CD4-positive, alpha-beta T cell treated with Interleukin-15 for 1 hour (primary cell): ENCODE measurements at places on chromosomes 13 and 19.

DNA sequence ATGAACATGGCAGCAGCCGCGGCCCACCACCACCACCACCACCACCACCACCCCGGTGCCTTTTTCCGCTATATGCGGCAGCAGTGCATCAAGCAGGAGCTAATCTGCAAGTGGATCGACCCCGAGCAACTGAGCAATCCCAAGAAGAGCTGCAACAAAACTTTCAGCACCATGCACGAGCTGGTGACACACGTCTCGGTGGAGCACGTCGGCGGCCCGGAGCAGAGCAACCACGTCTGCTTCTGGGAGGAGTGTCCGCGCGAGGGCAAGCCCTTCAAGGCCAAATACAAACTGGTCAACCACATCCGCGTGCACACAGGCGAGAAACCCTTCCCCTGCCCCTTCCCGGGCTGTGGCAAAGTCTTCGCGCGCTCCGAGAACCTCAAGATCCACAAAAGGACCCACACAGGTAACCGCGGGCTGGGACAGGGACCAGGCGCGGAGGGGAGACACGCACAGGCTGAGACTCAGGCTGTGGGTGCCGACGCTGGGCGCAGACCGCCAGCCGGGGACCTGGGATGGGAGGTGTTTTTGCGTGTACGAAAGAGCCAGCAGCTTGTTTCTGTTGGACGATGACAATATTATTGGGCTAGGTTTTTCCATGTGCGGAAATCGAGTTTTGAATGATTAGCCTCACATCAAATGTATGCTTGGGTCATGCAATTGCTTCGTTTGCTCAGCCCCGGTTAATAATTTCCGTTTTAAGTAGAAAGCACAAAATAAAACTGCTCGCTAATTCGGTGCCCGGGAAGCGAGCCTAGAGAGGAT is 1.3 kb downstream of the ZIC2 start:
- DNase-seq = no peak

DNA sequence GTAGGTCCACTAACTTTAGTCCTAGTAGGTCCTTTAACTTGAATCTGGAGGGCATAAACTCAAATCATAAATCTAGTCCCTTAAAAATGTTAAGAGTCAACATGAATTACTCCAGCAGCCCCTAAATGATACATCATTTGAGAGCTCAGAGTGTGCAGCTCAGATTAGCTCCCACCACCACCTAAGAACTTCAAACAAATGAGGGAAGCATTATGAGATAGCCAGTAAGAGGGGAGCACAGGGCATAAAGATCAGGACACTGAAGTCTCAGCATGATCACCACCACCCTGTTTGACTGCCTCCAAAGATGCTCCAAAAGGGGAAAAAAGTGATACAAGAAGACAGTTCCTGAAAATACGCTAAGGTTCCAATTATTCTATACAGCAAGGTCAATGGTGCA is 5.7 kb downstream of the PROSER1 start:
- no peak for DNase-seq

DNA sequence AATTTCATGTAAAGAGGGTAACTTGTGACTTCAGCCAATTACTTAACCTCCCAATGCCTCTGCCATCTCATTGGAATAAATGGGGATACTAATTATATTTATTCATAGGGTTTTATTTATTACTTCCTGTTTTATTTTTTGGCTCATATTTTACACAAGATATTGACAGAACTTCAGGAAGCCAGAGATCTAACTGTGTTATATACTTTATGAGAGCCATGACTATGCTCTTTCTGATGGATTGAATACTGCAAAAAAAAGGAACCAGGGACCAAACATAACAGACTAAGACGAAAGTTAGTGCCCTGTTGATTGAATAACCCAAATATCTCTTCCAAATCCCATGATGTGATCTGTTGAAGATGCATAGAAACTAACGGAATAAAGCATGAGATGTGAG is 243.3 kb upstream of the STARD13 start:
- DNase-seq = no peak

DNA sequence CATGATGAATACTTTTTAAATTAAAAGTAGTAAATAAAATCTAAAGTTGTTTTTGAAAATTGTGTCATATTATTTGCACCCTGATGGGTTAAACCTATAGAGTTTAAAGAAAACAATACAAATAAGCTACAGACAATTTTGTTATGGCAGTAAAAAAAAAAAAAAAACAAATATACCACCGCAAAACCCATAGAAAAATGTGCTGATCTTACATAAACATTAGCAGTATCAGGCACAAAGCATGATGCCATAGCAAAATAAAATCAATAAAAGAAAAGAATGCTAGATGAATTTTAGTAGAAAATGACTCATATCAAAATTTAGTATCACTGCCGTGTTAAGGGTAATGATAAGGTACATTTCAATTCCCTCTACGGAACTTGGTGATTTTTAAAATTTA is 826.0 kb downstream of the SLITRK1 start:
- no peak for DNase-seq

DNA sequence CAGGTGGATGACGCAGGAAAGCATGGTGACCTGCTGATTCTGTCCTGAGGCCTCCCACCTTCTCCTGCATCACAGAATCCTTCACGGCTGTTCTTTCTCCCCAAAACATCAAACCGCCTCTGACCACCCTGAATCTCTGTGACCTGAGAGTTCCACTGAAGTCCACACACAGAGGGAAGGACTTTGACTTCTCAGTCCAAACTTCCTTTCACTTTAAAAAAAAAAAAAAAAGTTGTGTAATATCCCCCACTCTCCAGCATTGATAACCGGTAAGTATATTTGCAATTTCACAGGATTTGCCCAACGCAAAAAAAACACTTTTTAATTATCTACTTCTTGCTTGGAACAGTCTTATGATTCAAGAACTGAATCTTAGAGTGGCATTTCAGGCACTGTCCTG is 259.5 kb upstream of the IRS2 start:
- no peak for DNase-seq

- no peak for DNase-seq
Observed at GRCh38 chr19:16825312-16826052, 3.7 kb upstream of the SIN3B start.

DNA sequence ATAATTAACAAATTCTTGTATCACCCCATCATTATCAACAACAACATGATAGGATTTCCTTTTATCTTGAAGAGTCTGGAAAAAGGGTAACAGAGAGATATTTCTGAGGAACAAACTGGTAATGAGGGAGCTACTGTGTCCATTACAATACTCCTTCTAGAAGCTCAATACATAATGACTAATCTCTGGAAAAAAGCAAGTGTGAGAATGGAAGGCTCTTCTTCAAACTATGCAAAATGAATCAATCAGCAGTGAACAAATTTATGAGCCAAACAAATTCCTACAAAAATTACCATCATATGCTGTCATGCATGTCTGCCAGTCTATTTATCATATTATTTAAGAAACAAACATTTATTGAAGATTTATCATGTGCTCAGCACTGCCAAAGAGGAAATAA is 30.0 kb upstream of the USPL1 start:
- no peak for DNase-seq

DNA sequence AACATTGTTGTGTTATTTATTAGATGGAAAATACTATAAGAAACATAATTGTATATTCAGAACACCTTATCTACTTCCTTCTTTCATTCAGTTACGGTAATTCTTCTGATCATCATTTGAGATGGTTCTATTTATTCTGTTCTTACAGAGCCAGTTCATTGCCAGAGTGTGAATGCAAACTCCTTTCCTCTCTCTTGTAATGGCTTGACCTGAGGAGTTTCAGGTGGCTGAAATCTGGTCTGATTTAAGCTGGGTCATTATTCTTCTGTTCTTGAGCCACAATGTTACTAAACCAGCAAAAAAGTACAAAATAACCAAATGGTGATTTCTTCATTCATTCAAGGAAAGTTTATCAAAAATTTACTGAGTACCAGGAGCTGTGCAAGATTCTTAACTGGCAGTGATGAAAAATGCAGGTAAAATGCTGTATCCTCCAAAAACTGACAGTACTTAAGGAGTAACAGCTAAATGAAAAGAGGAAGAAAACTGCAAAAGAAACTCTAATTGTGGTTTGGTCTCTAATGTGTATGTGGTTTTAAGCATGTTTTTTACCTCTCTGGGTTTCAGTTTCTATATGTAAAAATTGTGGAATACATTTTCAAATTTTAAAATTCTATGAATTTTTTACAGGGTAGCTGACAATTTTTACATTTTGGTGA is 182.4 kb upstream of the UFM1 start:
- no peak for DNase-seq

GRCh38 chr19:752652-753517 is 2.0 kb downstream of the MISP start:
- peak; percentile 47 for DNase-seq

DNA sequence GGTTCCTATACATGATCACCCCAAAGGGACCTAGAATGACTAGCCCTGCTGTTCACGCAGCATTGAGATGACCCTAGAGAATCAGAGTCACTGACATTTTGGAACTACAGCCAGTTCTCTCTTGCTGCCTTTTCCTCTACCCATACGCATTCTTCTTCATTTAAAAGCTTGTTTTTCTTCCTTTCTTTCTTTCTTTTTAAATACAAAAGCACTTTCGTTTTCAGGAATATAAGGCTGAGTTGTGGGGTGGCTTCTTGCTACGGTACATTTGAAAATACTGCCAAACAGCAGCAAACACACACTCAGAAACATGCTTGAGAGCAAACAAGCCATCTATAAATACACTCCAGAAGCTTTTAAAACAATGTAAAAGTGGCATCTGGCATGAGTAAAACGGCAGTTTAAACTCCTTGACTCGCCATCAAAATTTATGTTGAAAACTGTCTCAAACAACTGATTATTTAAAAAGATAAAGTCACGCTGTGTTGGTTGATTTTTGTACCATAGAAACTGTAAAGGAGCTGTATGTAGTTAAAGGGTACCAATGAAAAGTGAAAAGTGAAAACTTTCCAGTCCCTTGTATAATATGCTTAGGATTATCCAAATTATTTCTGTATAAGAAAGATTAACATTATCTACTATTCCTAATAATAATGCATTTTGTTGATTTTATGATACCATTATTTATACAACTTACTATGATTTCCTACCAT is 95.6 kb downstream of the PCDH9 start:
- DNase-seq = no peak

- no peak for DNase-seq
Observed at GRCh38 chr13:50810998-50811397, 32.5 kb downstream of the DLEU7 start.

GRCh38 chr19:42096255-42096837 is 20.4 kb downstream of the ZNF574 start:
- no peak for DNase-seq

- DNase-seq = no peak
Observed at GRCh38 chr13:100724568-100724967, 50.0 kb upstream of the TMTC4 start.

DNA sequence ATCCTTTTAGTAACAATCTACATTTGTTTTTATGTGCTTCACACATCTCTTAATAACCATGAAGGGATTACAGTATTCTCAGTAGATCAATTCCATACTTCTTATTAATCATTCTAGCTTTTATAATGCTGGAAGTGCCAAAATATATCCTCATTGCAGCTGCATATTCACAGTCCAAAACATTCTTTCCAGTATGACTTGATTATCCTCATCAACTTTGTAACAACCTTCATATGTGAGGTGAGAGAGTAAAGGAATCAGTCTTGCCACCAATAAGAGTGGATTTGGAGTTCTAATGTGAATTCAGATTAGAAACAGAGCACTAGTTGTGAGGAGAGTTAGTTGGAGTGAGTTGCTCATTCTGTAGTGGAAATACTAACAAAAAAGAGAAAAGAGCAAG is 208.0 kb upstream of the SPRY2 start:
- no peak for DNase-seq

- no peak for DNase-seq
Observed at GRCh38 chr19:5700455-5701092, 10.5 kb downstream of the RPL36 start.

GRCh38 chr13:106425661-106426060 is 109.8 kb downstream of the EFNB2 start:
- no peak for DNase-seq

GRCh38 chr13:113407531-113408393 is 43.8 kb upstream of the GRTP1 start:
- DNase-seq = no peak

- no peak for DNase-seq
Observed at GRCh38 chr19:7865262-7865911, 8.8 kb downstream of the PRR36 start.

- no peak for DNase-seq
Observed at GRCh38 chr13:32581177-32581786, 5.0 kb upstream of the PDS5B start.

- no peak for DNase-seq
Observed at GRCh38 chr13:76383676-76384461, 502.3 kb downstream of the KCTD12 start.

DNA sequence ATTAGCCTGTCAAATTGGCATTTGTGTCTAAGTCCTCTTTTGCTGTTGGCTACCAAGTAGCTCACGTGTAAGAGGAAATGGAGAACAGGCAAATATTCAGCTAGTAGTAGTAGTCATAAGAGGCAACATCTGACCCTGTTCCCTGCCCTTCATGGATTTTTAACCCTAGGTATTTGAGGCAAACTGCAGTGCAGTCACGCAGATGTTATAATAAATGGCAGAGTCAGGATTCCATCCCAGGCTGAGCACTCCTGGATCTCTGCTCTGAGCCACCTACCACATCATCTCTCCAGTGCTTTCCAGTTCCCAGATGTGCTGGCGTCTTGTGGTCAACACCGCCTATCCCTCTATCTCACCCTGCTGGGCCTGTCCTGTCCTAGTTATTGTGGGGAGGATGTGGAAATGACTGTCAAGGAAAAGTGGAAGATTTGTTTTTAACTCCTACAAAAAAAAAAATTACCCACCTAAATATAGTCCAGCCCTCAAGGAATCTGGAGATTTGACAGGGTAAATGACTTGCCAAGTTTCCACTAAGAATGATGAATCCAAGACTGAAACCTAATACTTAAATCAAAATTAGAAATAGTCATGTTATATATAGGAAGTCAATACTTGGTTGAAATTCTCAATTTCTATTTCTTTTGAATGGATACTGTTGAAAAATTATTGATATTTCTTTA is 322.9 kb downstream of the GPC6 start:
- no peak for DNase-seq

DNA sequence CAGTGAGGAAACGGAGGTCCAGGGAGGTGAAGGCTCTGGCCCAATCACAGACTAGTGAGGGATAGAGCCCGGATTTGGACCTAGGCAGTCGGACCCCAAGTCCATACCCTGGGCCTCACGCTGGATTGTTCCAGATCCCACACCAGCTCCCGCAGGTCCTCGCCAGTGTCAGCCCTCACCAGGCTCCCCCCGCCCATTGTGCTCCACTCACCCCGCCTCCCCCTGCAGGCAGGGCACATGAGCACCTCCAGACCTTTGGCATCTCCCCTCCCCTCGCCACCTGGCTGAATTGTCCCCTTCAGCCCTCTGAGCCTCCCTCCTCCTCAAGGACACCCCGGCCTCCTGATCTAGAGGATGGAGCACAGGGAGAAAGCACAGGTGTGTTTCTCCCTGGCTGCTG is 152.4 kb downstream of the KATNAL1 start:
- no peak for DNase-seq

GRCh38 chr13:77019756-77020155 is 7.2 kb downstream of the FBXL3 start:
- no peak for DNase-seq

DNA sequence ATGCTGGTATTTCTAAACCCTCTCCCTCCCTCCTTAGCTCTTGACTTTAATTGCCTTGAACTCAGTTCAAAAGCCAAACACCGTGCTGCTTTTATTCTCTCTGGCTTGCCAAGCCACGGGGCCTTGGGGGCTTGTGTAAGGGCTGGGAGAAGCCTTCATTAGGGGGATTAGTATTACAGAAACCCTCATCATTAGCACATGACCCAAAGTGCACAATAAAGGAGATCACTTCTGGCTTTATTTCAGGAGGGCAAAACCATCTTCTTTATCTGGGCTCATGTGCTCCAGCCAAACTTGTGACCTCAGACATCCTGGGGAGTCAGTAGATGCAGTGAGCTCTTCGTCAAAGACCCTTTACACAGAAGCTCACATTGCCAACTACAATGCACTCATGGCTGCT is at the start of gene DCT:
Gene DCT (minus strand): TSS at position 67 of the 400 bp plus-strand sequence. CDS start 427 bp downstream, outside the sequence.
- no peak for DNase-seq
